Inflammatory macrophage (primary cell): ENCODE measurements at places on chromosomes 6 and 20.
A peak's percentile ranks its signal among the peaks of the same experiment; 100 is the strongest.

GRCh38 chr6:13536796-13537526 is 37.4 kb upstream of the SIRT5 start:
- no peak for DNase-seq

- DNase-seq, result no peak
Measured at GRCh38 chr6:116313101-116313776, 33.5 kb upstream of the TSPYL1 start.

GRCh38 chr20:24086121-24086520 is 97.5 kb upstream of the GGTLC1 start:
- DNase-seq, result no peak

DNA sequence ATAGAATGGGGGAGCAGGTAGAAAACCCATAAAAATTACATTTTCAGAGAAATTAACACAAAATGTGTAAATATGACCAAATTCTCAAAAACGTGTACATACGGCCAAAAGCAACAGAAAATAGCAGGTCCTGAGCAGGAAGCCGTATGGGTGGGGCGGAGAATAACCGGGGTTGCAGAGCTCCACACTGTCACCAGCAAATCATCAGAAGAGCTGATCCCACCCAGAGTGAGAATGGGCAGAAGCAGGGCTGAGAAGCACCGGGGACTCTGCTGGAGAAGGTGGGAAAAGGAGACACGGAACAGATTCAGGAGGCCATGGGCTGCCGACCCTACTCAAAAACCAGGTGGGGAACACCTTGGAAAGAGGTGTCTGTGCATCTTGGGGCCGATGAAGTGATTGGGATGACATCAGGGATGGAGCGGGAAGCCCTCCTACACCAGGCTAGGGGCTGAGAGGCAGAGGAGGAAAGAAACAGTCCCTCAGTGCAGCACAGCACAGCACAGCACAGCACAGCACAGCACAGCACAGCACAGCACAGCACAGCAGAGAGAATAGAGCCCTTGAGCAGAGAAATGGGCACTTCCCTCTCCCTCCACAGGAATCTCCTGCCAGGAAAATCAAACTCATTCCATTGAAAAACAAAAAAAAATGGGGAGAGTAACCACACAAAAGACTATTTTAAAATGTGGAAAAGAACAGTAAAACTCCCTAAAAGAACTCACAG is 22.3 kb downstream of the STX7 start:
- DNase-seq, result no peak

DNA sequence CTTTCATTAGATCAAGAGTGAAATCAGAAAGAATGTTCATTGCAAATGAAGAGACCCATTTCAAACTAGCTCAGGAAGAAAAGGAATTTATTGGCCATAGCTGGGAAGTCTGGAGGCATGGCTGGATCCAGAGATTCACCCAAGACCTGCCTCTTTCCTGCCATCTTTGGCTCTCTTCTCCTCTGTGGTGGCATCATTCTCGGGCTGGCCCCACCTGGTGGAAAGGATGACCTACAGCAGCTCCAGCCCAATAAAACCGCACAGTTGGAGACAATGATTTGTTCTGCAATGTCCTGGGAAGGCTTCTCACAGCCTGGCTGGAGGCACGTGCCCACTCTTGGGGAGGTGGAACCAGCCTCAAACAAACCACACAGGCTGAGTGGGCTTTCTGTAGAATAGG is 18.1 kb upstream of the FERMT1 start:
- DNase-seq, result peak; percentile 4

DNA sequence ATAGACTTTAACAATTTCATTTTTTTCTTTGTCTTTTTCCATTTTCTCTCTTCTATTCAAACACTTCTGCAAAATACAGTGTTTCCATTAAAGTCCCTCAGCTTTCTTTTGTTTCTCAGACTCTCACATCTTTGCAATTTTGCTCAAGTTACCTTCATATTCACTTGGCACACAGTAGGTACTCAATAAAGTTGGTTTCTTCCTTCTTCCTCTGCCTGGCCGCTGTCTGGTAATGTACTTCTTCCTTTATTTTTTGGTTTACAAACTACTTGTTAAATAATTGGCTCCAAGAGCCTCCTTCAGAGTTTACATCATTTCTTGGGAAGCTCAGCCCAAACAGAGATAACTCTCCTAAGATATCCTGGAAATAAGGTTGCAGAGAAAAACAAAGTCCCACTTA is 81.1 kb downstream of the GJA10 start:
- no peak for DNase-seq

- DNase-seq, result no peak
Measured at GRCh38 chr20:46622165-46622564, 29.1 kb downstream of the SLC13A3 start.

GRCh38 chr6:105251689-105252088 is 71.9 kb upstream of the POPDC3 start:
- DNase-seq, result no peak

GRCh38 chr6:37483252-37483901 is 16.3 kb downstream of the CCDC167 start:
- DNase-seq, result no peak

DNA sequence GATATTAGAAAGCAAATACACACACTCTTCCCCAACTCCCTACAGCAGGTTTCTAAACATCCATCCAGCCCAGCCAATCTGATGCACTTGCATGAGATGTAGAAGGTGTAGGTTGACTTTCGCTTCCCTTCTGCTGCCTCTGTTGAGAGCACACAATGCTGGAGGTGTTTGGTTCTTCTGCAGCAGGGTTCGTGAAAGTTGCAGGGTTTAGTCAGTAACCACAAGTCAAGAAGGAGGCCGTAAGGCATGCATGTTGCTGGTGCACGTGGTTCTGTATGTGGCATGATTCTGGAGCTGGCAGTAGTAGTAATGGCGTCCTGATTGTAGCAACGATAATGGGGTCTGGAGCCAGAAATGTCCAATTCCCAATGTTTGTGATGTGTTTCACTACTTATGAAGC is 53.0 kb downstream of the DEK start:
- no peak for DNase-seq

DNA sequence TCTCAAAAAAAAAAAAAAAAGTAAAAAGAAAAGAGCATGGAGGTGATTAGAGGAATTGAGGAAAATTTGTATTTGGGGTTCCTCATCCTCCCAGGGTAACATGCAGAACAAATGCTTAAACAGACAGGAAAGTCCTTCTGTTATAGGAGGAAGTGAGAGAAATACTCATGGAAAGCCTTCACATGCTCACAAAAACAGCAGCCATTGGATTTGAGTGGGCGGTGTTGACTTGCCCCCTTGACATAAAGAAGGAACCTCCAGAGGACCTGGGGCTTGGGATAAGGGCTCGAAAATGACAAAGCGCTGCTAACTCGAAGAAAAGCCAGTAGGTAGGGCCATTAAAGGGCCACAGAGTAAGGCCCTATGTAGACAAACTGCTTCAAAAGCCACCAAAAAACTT is 17.5 kb upstream of the SAMHD1 start:
- peak; percentile 81 for DNase-seq

DNA sequence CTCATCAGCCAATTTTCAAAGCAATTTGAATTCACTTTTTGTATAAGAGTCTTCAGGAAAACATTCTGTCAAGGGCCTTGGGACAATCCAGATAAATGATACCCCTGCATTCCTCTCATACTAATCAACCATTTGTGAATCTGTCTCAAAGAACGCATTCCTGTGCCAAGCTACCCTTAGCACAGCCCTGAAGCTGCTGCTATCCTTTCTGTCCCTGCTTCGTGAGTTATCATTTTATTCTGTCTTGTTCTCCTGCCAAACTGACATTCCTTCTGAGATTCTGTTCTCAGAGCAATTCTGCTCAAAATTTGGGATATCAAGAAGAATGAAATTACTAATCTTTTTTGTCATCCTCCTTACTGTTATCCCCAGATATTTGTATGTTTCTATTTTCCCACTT is 213.9 kb upstream of the STXBP5 start:
- DNase-seq, result no peak

- DNase-seq, result no peak
Measured at GRCh38 chr6:25980935-25981334, 18.3 kb downstream of the TRIM38 start.

DNA sequence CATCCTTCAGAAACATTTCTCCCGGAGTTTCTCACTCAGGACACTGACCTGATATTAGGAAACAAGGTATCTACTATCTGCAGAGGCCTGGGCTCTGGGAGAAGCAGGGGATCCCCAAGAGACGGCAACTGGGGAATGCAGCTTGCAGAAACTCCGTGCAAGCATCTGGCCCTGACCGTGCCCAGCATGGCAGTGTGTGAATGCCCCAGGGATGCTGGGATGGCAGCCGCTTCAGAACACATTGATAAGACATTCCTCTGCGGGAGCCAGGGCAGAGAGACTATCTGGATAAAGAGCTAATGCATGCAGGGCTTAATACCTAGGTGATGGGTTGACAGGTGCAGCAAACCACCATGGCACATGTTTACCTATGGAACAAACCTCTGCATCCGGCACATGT is 55.4 kb downstream of the NFATC2 start:
- DNase-seq, result no peak

DNA sequence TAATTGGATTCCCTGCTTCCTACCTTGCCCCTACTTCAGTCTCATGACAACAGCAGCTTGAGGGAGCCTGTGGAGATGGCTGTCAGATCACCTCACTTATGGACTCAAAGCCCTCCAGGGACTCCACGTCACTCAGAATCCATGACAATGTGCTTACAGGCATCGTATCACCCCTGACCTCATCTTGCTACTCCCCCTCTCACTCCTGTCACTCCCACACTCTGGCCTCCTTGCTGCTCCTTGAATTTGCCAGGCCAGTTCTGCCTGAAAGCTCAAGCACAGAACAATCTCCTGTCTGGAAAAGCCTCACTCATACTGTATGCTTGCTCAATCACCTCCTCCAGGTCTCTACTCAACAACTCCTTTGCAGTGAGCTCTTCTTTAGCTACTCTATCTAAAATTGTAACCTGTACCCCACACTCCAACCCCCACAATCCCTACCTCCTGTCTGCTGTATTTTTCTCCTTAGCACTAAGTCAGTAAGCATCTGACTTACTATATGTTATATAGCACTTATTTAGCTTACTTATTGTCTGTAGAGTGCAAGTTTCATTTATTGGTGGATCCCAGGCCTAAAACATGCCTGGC is 10.7 kb upstream of the GSTA4 start:
- no peak for DNase-seq

DNA sequence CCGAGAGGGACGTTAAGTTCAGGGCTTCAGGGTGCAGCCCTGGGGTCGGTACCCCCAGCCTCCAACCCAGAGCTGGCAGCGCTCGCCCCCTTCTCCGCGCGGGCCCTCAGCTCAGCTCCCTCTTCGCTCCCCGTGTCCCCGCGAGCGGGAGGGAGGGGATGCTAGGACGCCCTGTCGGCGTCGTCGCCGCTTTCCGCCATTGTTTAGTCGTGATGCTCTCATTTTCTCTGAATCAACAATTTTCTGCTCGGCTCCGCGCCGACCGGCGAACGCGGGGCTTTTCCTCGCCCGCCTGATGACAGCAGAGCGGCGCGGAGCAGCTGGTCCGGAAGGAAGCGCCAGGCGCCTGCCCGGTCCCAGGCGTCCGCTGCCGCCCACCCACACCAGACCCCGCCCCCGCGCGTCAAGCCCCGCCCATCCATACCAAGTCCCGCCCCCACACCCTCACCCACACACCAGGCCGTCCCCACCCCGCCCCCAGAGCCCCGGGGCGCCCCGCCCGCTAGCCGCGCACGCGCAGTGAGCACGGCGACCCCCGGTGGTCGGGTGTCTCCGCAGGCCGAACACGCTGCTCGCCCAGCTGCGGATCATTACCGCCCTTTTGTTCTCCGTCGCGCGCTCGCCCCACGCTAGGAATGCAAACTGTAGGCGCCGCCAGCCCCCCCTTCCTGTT is 50.1 kb upstream of the SLC32A1 start:
- peak; percentile 7 for DNase-seq

DNA sequence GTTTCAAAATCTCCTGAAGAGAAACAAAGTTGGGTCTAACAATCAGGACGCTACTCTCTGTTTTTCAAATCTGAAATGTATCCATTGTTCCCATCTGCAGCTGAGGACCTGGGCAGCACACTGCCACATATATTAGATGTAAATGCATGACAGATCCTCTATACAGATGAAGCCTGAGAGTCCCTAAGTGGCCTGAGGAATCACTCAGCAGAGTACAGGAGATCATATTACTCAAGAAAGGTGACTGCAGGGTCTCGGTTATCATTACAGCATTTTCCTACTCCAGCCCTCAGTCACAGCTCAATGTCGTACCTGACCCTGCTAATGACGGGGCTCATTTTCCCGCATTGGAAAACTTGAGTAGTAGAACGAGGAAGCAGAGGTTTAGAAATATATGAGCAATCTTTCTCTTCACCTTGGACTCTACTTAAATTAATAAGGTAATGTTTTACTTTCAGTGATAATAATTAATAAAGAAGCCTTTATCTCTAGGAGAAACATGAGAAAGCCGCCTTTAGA is 256.2 kb upstream of the IRAK1BP1 start:
- DNase-seq, result no peak

DNA sequence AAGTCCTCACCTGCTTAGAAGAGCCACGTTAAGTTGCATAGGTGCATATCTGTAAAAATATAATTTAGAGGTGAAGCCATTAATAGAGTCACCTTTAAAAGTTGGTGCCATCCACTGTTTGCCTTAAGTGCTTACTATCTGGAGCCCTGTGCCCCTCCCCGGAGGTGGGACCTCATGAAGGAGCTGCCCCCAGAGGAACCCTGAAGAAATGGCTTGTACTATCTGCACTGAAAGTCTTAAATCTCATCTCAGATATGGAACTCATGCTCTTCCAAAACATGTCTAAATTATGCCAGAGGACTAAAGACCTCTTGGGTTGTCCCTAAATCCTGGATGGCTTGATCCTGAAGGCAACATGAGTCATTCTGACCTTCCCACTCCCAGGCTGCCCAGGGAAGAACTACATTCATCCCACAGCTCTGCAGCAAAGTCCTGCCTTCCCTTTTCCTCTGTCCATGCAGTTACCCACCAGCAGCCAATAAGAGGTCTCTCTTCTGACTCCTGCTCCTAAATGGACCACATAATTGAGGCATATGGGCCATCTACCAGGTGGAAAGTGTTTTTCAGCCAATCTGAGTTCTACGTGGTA is 85.3 kb downstream of the ASXL1 start:
- no peak for DNase-seq
